Activated CD4-positive, alpha-beta memory T cell treated with anti-CD3 and anti-CD28 coated beads for 36 hours (primary cell): ENCODE measurements at places on chromosomes 12 and 14. TPM values are rescaled to one million over a fixed set of nuclear protein-coding genes. Genes with fewer than 3 reads are reported as not detected.
A peak's percentile ranks its signal among the peaks of the same experiment; 100 is the strongest.

The HOXC12 gene
- not detected for total RNA-seq

The NGDN gene
- total RNA-seq: 44.1 TPM

The GNG2 gene
- total RNA-seq: 146 TPM

The RBM25 gene
- total RNA-seq: 97.9 TPM

The RPL10L gene
- total RNA-seq: not detected

The NPFF gene
- total RNA-seq: not detected

The TAS2R10 gene
- not detected for total RNA-seq

GRCh38 chr12:129657179-129657578 is 246.6 kb downstream of the TMEM132D start:
- no peak overlapping the region for H3K27ac ChIP-seq
- H3K4me1 ChIP-seq: no peaks in the 10 kb centered on the region
- no peaks in the 10 kb centered on the region for H3K27me3 ChIP-seq
- H3K36me3 ChIP-seq: no peaks in the 10 kb centered on the region

DNA sequence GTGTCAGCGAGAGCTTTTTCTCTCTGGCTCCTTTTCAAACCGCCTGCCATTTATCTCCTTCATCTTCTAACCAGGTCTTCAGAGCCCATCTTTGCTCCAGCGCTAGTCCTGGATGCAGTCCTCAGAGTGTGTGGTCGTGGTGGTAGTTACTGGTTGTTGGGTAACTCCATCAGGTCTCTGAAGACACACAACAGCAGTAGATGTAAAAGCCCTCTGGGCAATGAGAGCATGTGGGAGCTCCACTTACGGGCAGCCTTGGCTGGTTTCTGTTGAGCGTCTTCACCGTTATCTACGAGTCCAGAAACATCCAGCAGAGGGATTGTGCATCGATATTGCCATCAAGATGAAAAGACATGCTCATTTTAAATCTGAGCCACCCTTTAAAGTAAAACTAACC is 61.2 kb downstream of the FBXL14 start:
- no peaks in the 10 kb centered on the region for H3K36me3 ChIP-seq
- H3K27me3 ChIP-seq: peaks cover 61% of the 10 kb centered on the region
- H3K27ac ChIP-seq: no peak overlapping the region
- peak overlapping the region; percentile 45 for H3K4me3 ChIP-seq
- H3K4me1 ChIP-seq: peaks cover 29% of the 10 kb centered on the region

GRCh38 chr14:99757331-99758070 is 35.7 kb upstream of the EML1 start:
- no peak overlapping the region for H3K4me3 ChIP-seq
- H3K36me3 ChIP-seq: no peaks in the 10 kb centered on the region
- DNase-seq: peak; percentile 48
- H3K27ac ChIP-seq: no peak overlapping the region
- H3K4me1 ChIP-seq: peaks cover 21% of the 10 kb centered on the region

GRCh38 chr12:125533434-125534029 is 468.3 kb downstream of the AACS start:
- H3K36me3 ChIP-seq: no peaks in the 10 kb centered on the region
- no peaks in the 10 kb centered on the region for H3K4me1 ChIP-seq
- peaks cover 2% of the 10 kb centered on the region for H3K27me3 ChIP-seq
- H3K27ac ChIP-seq: no peak overlapping the region
- DNase-seq: peak; percentile 37
- H3K4me3 ChIP-seq: no peak overlapping the region

DNA sequence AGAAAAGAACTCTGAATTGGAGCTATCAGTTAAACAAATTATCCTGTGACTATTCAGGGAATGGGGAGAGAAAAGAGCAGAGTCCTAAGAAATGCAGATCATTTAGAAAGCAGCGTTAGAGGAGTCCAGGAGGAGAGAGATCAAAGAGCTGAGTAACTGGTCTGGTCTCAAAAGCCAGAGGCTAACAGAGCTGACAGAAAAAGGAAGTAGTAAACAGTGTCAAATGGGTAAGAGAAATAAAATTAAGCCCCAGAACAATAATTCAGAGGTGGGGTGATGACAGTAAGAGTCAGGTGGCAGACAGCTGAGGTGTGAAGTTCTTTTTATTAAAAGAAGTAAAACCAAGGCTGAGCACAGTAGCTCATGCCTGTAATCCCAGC is 19.3 kb downstream of the GXYLT1 start:
- no peak overlapping the region for H3K4me3 ChIP-seq
- H3K36me3 ChIP-seq: no peaks in the 10 kb centered on the region

DNA sequence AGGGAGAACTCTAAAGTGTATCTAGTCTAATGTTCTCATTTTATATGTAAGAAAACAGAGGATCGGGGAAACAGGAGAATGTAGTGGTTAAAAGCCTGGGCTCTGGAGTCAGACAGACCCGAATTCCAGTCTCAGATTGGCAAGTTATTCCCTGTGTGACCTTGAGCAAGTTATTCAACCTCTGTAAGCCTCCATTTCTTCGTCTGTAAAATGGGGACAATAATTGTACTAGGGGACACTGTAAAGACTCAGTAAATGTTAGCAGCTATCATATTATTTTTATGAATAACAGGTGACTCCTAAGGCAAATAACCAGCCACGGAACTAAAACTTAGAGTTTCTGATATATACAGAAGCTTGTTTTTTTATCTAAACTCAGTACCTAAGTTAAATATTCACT is 152.1 kb downstream of the APAF1 start:
- H3K4me1 ChIP-seq: no peaks in the 10 kb centered on the region
- no peak overlapping the region for H3K4me3 ChIP-seq
- no peak for DNase-seq
- H3K27me3 ChIP-seq: peaks cover 7% of the 10 kb centered on the region
- H3K36me3 ChIP-seq: no peaks in the 10 kb centered on the region

GRCh38 chr12:111100554-111100953 is 180.2 kb upstream of the MYL2 start:
- no peaks in the 10 kb centered on the region for H3K36me3 ChIP-seq
- H3K4me3 ChIP-seq: no peak overlapping the region
- H3K27me3 ChIP-seq: no peaks in the 10 kb centered on the region
- H3K27ac ChIP-seq: no peak overlapping the region

- no peaks in the 10 kb centered on the region for H3K36me3 ChIP-seq
- H3K27ac ChIP-seq: no peak overlapping the region
- peak overlapping the region; percentile 27 for H3K4me3 ChIP-seq
These were observed 27.1 kb upstream of the MANSC4 start for GRCh38 chr12:27807063-27807703.

GRCh38 chr14:37210448-37210847 is 12.7 kb downstream of the MIPOL1 start:
- H3K4me3 ChIP-seq: no peak overlapping the region
- no peak overlapping the region for H3K27ac ChIP-seq
- H3K36me3 ChIP-seq: no peaks in the 10 kb centered on the region
- no peaks in the 10 kb centered on the region for H3K4me1 ChIP-seq
- no peak for DNase-seq
- H3K27me3 ChIP-seq: peaks cover 5% of the 10 kb centered on the region

DNA sequence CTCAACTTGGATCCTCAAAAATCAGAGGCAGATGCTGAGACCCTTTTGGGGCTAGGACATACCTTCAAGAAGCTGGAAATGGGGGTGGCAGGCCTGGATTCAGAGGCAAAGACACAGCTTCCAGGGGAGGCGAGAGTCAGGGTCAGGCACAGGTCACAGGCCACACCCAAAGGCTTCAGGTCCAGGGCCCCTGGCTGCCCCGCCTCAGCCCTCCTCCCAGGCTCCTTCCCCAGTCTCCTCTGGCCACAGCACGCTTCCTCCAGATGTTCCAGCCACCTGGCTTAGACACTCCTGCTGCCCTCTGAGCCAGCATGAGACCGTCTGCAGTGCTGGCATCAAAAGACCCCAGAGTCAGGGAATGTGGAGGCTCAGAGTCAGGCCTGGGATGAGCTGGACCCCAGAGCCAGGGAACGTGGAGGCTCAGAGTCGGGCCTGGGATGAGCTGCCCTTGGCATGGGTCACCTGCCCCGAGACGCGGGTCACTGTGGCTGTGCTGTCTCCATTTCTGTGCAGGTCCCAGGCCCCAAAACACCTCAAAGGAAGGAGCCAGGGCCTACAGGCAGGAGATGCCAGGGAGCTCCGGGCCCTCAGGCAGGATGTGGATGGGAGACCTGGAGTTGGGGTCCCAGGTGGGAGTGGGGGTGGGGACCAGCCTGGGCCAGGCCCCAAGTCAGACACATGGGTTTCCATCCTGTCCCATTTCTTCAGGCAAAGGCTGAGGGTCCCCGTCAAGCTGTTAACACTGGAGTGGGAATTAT is 58.9 kb downstream of the DIO3 start:
- H3K27ac ChIP-seq: no peak overlapping the region
- H3K4me1 ChIP-seq: no peaks in the 10 kb centered on the region
- H3K4me3 ChIP-seq: no peak overlapping the region
- no peaks in the 10 kb centered on the region for H3K36me3 ChIP-seq
- H3K27me3 ChIP-seq: peaks cover 5% of the 10 kb centered on the region

- DNase-seq: no peak
- no peaks in the 10 kb centered on the region for H3K27me3 ChIP-seq
- H3K4me1 ChIP-seq: no peaks in the 10 kb centered on the region
These were observed 8.1 kb upstream of the STX2 start for GRCh38 chr12:130847112-130847511.

DNA sequence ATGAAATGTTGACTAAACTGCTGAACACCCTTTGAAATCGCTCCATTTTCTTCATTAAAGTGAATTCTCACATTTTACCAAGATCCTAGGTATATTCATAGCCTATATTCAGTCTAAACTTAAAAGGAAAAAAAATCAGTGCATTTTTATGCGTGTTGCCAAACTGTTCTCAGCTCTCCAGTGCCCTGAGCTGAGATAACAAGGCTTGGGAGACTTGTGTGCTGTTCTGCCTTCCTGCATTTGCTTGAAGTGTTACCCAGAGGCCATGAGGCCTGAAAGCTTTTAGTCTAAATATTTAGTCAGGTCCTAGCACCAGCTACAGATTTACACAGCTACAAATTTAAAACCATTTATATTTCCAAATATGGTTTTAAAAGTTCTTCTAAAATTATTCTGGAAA is 8.6 kb upstream of the PALS1 start:
- H3K36me3 ChIP-seq: no peaks in the 10 kb centered on the region
- H3K27ac ChIP-seq: no peak overlapping the region
- H3K27me3 ChIP-seq: no peaks in the 10 kb centered on the region

GRCh38 chr12:90801776-90802175 is 153.2 kb downstream of the CCER1 start:
- no peaks in the 10 kb centered on the region for H3K4me1 ChIP-seq
- no peaks in the 10 kb centered on the region for H3K36me3 ChIP-seq
- no peak for DNase-seq
- no peak overlapping the region for H3K4me3 ChIP-seq

GRCh38 chr12:54036620-54037359 is 3.9 kb downstream of the HOXC5 start:
- peaks cover 13% of the 10 kb centered on the region for H3K4me1 ChIP-seq
- H3K4me3 ChIP-seq: no peak overlapping the region
- peaks cover 69% of the 10 kb centered on the region for H3K27me3 ChIP-seq
- H3K36me3 ChIP-seq: peaks cover 3% of the 10 kb centered on the region

DNA sequence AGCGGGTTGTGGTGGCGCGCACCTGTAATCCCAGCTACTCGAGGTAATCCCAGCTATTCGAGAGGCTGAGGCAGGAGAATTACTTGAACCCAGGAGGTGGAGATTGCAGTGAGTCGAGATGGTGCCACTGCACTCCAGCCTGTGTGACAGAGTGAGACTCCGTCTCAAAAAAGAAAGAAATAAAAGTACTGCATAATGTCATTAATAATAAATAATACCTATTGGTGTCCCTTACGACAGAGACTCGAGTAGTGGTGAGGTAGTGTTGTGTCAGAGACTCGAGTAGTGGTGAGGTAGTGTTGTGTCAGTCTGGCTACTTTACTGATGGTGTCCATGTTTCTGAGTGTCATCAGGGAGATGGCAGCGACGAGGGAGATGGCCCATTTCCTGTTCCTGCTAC is 1.3 kb downstream of the GLS2 start:
- peaks cover 11% of the 10 kb centered on the region for H3K27me3 ChIP-seq
- peaks cover 19% of the 10 kb centered on the region for H3K4me1 ChIP-seq
- no peak overlapping the region for H3K27ac ChIP-seq

- peaks cover 12% of the 10 kb centered on the region for H3K27me3 ChIP-seq
- no peak overlapping the region for H3K4me3 ChIP-seq
- H3K4me1 ChIP-seq: no peaks in the 10 kb centered on the region
- no peaks in the 10 kb centered on the region for H3K36me3 ChIP-seq
These were observed 22.8 kb upstream of the ACTR10 start for GRCh38 chr14:58177125-58177524.

DNA sequence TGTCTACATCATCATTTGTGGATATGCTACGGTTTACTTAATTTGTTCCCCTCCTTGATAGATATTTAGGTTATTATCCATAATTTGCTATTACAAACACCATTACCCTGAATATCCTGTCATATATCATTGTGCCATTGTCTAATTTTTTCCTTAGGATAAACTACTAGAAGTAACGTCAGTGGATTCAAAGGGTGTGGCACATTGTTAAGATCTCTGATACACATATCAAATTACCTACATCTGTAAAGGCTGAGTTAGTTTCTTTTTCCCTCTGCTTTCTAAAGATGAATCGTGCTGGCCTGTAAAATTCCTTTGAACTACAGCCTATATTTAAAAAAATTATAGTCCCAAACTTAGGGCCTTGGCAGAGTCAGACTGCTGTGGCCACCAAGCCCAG is 53.9 kb upstream of the STRN3 start:
- H3K27ac ChIP-seq: no peak overlapping the region
- no peaks in the 10 kb centered on the region for H3K27me3 ChIP-seq
- no peak overlapping the region for H3K4me3 ChIP-seq
- H3K4me1 ChIP-seq: no peaks in the 10 kb centered on the region
- peaks cover 5% of the 10 kb centered on the region for H3K36me3 ChIP-seq

GRCh38 chr12:104649217-104649824 is 192.6 kb downstream of the CHST11 start:
- H3K27me3 ChIP-seq: no peaks in the 10 kb centered on the region
- H3K4me3 ChIP-seq: no peak overlapping the region

GRCh38 chr14:28629328-28630004 is 137.1 kb upstream of the FOXG1 start:
- DNase-seq: no peak
- no peaks in the 10 kb centered on the region for H3K36me3 ChIP-seq
- no peaks in the 10 kb centered on the region for H3K4me1 ChIP-seq
- no peak overlapping the region for H3K4me3 ChIP-seq
- H3K27me3 ChIP-seq: no peaks in the 10 kb centered on the region
- no peak overlapping the region for H3K27ac ChIP-seq

- no peak for DNase-seq
- no peak overlapping the region for H3K4me3 ChIP-seq
- no peaks in the 10 kb centered on the region for H3K4me1 ChIP-seq
- H3K36me3 ChIP-seq: peaks cover 36% of the 10 kb centered on the region
These were observed 32.1 kb downstream of the SPATA7 start for GRCh38 chr14:88417594-88417993.

DNA sequence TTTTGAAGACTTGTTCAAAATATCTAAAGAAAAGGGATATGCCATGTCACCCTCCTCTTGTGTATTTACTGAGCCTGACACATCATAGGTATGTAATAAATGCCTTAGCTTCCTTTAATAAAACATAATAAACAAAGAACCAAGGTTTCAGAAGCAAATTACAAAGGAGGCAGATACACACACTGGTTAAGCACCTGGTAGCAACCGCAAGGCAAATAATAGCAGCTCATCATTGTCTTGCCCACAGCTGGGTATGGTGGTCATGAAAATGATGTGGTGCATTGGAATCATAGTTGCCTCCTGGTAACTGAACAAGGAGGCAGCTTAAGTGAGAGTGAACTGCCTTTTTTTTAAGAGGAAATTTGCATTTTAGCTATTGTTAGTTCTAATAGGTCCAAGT is 39.0 kb downstream of the PAX9 start:
- no peak for DNase-seq
- H3K4me3 ChIP-seq: no peak overlapping the region
- H3K4me1 ChIP-seq: no peaks in the 10 kb centered on the region
- no peak overlapping the region for H3K27ac ChIP-seq
- no peaks in the 10 kb centered on the region for H3K36me3 ChIP-seq
